ENCODE measurements at places on chromosomes 11 and 22.

- no peak for DNase-seq
Observed at GRCh38 chr11:57633394-57634070, 16.2 kb downstream of the YPEL4 start.

DNA sequence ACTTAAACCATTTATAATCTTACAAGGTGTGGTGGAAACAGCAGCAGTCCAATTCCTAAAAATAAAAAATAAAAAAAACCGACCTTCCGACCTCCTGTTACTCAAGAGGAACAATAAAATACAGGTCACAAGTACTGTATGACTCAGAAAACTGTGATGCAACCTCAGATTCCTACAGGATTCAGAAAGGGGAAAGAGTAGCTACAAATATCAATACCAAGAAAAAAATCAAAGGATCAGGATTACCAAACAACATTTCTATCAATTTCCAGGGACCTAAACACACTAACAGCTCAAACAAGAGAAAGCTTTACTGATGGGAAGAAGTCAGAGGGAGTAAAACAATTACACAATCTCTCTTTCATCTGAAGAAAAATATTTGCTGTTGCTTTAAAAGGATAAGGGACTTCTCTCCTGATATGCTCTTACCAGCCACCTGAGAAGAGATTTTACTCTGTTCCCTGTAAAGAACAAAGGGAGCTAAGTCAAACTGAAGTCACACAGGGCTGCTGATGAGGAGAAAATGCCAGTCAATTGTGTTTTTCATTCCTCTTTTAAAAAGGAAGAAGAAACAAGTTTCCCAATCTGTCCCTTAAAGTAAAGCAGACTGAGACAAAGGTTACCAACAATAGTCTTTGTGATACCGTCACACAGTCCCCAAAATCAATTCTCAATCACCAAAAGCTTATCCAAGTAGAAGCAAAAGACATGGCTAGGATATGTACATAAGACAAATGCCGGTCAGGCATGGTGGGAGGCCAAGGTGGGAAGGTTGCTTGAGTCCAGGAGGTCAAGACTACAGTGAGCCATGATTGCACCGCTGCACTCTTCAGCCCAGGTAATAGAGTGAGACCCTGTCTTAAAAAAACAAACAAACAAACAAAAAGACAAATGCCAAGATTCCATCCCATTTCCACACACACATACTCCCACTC lies 39.3 kb downstream of the AMBRA1 start:
- no peak for DNase-seq

GRCh38 chr22:42425337-42425988 lies 6.7 kb downstream of the NFAM1 start:
- DNase-seq: no peak

DNA sequence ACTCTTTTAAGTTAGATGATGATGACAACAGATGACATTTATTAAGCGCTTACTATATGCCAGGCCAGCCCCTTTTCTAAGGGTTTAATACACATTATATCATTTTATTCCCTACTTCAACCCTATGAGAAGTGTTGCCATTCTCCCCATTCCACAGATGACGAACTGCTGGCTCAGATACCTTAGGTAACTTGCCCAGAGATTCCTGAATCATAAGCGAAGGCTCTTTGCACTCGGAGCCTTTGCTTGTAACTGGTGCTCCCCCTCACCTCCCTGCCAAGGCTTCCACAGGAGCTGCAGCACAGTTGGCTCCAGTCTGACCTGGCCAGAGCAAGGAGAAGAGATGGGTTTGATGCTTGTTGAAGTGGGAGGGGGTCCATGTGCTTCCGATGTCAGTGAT lies 43.0 kb downstream of the DBX1 start:
- no peak for DNase-seq

- DNase-seq: no peak
Observed at GRCh38 chr22:49921508-49922278, 3.3 kb downstream of the CRELD2 start.

DNA sequence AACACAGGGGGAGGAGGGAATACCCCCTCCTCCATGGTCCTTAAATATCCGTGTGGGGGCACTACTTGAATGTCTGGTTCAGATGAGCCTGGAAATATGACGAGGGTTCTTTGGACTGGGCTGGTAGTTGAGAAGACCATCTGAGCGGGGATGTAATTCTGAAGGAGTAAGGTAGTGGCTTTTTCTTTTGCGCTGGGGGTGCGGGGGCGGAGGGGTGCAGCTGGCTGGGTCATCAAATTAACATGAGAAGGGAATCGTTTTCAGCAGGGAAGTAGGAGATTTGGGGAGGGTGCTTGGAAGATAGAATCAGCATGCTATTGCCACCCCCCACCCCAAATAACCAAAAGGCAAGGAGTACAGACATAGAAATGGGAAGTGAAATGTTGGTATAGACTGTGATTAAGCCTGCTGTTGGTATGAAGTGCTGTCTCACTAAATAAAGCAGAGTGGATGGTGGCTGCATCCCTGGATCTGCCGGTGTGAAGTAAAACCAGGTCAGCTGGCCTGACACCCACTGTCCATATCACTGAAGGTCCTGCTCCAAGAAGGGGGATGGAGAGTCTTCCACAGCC lies 121.9 kb upstream of the HSD17B12 start:
- DNase-seq: no peak
